ENCODE measurements at places on chromosomes 5 and 9.

DNA sequence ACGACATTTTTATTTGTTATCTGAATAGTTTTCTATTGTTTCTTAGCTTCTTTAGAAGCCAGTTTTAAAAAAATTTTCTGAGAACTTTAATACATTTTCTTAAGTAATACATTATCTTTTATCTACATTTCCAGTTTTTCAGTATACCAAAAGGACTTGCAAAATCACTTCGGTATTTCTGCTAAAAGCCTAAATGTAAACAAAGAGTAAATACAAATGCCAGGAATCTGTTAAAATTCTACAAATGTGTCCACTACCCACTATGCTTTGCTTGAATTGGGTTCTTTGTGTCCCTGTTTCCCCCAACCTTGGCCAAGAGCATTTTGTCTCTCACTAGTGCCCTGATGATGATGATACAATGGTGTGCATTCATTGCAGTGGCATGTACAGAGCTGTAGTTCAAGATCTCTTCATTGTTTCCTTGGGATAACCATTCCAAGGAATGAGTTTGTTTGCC is 611.2 kb downstream of the NR2F1-AS1 start:
- DNase-seq, result no peak
- H3K36me3 ChIP-seq, result no peaks in the 10 kb centered on the region
- no peaks in the 10 kb centered on the region for H3K4me1 ChIP-seq

- no peaks in the 10 kb centered on the region for H3K4me1 ChIP-seq
- H3K27me3 ChIP-seq, result no peaks in the 10 kb centered on the region
- H3K27ac ChIP-seq, result no peak overlapping the region
- H3K4me3 ChIP-seq, result no peak overlapping the region
These were observed 20.2 kb downstream of the EEIG1 start for GRCh38 chr9:127960410-127961154.

- no peaks in the 10 kb centered on the region for H3K4me1 ChIP-seq
- H3K27ac ChIP-seq, result no peak overlapping the region
These were observed 933.8 kb upstream of the DMAC1 start for GRCh38 chr9:8733131-8733954.

DNA sequence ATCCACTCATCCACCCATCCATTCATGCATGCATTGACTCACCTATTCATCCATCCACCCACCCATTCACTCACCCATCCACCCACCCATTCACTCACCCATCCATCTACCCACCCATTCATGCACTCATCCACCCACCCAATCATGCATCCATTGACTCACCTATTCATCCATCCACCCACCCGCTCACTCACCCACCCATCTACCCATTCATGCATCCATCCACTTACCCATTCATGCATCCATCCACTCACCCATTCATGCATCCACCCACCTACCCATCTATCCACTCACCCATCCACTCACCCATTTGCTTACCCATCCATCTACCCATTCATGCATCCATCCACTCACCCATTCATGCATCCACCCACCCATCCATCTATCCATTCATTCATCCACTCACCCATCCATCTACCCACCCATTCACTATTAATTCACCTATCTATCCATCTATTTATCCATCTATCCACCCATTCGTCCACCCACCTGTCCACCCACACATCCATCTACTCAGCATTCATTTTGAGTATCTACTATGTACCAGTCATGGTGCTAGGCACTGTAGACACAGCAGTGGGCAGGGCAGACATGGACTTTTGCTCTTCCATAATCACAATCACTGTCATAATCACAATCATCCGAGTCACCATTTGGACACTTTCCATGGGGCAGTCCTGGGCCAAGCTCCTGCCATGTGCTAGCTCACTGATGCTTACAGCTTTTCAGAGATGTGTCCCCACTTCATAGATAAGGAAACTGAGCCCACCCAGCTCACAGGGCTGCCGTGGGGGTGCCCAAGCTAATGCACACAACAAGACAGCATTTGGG is 34.4 kb downstream of the HMCN2 start:
- no peak for DNase-seq
- H3K4me3 ChIP-seq, result no peak overlapping the region
- H3K4me1 ChIP-seq, result no peaks in the 10 kb centered on the region

- no peaks in the 10 kb centered on the region for H3K27me3 ChIP-seq
- DNase-seq, result no peak
- no peak overlapping the region for H3K27ac ChIP-seq
- H3K4me1 ChIP-seq, result no peaks in the 10 kb centered on the region
These were observed 289.3 kb upstream of the WWC1 start for GRCh38 chr5:168002116-168002515.

DNA sequence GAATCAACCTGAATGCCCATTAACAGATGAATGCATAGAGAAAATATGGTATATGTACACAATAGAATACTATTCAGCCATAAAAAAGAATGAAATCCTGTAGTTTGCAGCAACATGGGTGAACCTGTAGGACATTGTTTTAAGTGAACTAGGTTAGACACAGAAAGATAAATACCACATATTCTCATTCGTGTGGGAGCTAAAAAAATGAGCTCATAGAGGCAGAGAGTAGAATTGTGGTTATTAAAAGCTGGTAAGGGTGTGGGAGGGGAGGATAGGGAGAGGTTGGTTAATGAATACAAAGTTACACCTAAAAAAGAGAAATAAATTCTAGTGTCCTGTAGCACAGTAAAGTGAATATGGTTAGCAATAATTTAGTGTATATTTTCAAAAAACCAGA is 23.5 kb downstream of the PTTG1 start:
- DNase-seq, result no peak
- no peak overlapping the region for H3K27ac ChIP-seq
- H3K4me1 ChIP-seq, result peaks cover 26% of the 10 kb centered on the region
- no peaks in the 10 kb centered on the region for H3K27me3 ChIP-seq
- no peaks in the 10 kb centered on the region for H3K36me3 ChIP-seq

DNA sequence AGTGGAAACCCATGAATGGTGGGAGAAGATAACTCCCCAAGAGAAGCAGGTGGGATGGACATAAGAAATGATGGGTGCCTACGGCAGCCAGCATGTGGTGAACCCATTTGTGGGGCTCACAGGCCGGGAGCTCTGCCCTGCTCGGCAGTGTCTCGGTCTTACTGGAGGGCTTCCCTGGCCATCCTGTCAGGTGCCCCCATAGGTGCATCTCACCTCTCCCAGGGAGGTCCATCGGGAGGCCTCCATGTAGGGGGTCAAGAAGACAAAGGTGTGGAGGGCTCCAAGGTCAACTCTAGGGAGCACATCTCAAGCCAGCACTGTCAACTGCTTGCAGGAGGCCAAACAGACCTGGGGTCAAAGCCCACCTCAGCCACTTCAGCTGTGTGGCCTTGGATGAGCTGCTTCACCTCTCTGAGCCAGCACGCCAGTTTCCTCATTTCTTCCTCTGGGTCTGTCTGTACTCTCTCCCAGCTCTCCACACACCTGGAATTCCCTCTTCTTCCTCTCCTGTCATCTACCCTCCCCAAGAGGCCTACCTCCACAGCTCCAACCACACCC is 10.5 kb upstream of the ADGRD2 start:
- no peak overlapping the region for H3K27ac ChIP-seq
- no peaks in the 10 kb centered on the region for H3K27me3 ChIP-seq
- no peak overlapping the region for H3K4me3 ChIP-seq
- no peaks in the 10 kb centered on the region for H3K36me3 ChIP-seq
- H3K4me1 ChIP-seq, result no peaks in the 10 kb centered on the region

GRCh38 chr5:96372726-96373380 is 60.2 kb downstream of the PCSK1 start:
- H3K27me3 ChIP-seq, result peaks cover 28% of the 10 kb centered on the region
- H3K27ac ChIP-seq, result no peak overlapping the region
- no peak for DNase-seq
- no peaks in the 10 kb centered on the region for H3K36me3 ChIP-seq
- no peaks in the 10 kb centered on the region for H3K4me1 ChIP-seq

DNA sequence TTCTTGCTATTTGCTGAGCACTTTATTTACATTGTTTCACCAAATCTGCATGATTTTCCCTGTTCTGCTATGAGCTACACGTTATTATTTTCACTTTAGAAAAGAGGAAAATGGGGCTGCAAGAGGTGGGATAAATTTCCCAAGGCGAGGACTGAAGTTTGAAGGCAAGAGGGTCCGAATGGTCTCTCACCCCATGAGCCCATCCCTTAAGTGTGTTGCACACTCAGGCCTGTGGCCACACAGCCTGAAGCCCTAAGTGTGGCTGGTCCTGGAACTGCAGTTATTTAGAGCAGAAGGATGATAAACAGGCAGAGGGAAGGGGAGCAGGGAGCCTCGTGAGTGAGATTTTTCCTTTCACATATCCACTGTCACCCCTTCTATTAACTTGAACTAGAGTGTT is 7.8 kb downstream of the PDE8B start:
- peaks cover 3% of the 10 kb centered on the region for H3K27me3 ChIP-seq
- no peaks in the 10 kb centered on the region for H3K36me3 ChIP-seq
- no peak overlapping the region for H3K27ac ChIP-seq
- H3K4me3 ChIP-seq, result no peak overlapping the region
- H3K4me1 ChIP-seq, result no peaks in the 10 kb centered on the region
- DNase-seq, result no peak

DNA sequence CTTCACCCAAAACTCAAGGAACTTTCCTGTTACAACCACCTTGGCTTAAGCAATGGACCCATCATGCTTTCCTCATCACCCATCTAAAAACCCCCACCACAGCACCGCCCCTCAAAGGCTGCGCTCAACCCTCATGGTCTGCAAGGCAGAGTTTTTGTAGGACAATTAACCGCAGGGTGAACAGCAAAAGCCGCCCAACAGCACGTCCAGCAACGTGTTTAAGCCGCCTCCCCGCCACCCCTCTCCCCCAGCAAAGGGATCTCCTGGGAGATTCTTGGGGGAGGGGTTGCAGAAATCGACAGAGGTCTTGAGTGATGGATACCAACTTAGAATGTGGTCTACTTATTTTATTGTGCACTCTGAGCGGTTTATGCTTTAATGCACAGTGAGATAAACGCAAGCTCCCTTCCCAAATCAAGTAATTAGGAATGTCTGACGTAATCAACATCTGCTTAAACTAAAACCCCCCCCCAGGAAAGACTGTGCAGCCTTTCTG is 1.9 kb downstream of the ROR2 start:
- H3K27ac ChIP-seq, result no peak overlapping the region
- H3K36me3 ChIP-seq, result no peaks in the 10 kb centered on the region
- no peak overlapping the region for H3K4me3 ChIP-seq
- no peaks in the 10 kb centered on the region for H3K27me3 ChIP-seq
- DNase-seq, result no peak

- no peak overlapping the region for H3K27ac ChIP-seq
- DNase-seq, result no peak
- no peaks in the 10 kb centered on the region for H3K27me3 ChIP-seq
These were observed 49.9 kb downstream of the ZFAND5 start for GRCh38 chr9:72315089-72315509.

DNA sequence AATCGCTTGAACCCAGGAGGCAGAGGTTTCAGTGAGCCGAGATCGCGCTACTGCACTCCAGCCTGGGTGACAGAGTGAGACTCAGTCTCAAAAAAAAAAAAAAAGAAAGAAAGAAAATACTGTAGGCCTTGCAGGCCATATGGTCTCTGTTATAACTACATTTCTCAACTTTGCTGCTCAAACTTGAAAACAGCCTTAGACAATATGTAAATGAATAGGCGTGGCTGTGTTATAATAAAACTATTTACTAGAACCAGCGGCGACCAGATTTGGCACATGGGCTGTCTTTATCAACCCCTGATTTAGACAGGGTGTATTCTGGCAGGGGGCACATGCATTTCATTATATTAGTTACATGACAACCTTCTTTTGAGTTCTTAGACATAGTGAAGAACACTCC is 130.0 kb downstream of the C9orf152 start:
- H3K4me3 ChIP-seq, result no peak overlapping the region
- no peaks in the 10 kb centered on the region for H3K27me3 ChIP-seq
- no peak overlapping the region for H3K27ac ChIP-seq
- DNase-seq, result no peak
- H3K4me1 ChIP-seq, result no peaks in the 10 kb centered on the region

DNA sequence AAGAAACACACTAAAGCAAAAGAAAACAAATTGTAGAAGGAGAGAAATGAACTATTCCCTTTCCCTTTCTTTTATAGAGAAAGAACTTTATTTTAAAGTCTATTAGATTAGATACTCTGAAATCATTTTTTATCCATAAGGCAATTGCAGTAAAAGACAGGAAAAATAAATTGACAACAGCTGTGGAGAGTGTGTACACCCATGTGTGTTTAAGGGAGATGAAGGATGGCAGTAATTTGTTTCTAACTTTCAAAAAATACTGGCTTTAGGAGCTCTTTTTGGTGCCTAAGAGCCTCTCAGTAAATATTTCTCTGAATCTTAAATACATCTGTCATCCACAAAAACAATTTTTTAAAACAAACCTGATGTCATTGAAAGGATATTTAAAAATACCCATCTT is 18.3 kb upstream of the ARL14EPL start:
- DNase-seq, result no peak
- H3K27me3 ChIP-seq, result peaks cover 3% of the 10 kb centered on the region
- no peak overlapping the region for H3K27ac ChIP-seq
- no peaks in the 10 kb centered on the region for H3K4me1 ChIP-seq
- H3K4me3 ChIP-seq, result no peak overlapping the region

GRCh38 chr5:76675364-76675763 is 40.6 kb upstream of the F2R start:
- H3K36me3 ChIP-seq, result no peaks in the 10 kb centered on the region
- no peaks in the 10 kb centered on the region for H3K4me1 ChIP-seq
- no peak for DNase-seq
- no peak overlapping the region for H3K27ac ChIP-seq
- H3K4me3 ChIP-seq, result no peak overlapping the region

GRCh38 chr9:130634801-130635200 is 29.6 kb upstream of the PRDM12 start:
- H3K27me3 ChIP-seq, result no peaks in the 10 kb centered on the region
- H3K36me3 ChIP-seq, result peaks cover 78% of the 10 kb centered on the region
- H3K27ac ChIP-seq, result no peak overlapping the region
- DNase-seq, result no peak
- H3K4me3 ChIP-seq, result no peak overlapping the region
- no peaks in the 10 kb centered on the region for H3K4me1 ChIP-seq

DNA sequence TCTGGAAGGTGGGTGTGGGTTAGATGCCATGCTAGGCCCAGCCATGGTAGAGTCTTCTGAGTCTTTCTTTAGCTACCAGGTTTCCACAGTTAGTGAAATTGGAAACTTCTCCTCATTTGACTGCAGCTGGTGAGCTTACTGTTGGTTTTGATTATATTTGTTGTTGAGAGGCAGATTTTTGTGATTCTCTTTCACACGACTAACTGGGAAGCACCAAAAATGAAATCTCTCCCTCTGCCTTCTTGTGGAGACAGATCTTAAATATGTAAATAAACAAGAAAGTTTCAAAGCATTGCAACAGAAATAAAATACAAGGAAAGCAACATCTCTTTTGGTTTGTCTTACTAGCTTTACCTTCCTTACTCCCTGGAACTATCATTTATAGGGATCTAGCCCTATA is 122.2 kb downstream of the CEMIP2 start:
- peaks cover 29% of the 10 kb centered on the region for H3K4me1 ChIP-seq
- H3K4me3 ChIP-seq, result no peak overlapping the region
- no peak overlapping the region for H3K27ac ChIP-seq
- no peak for DNase-seq
- H3K27me3 ChIP-seq, result no peaks in the 10 kb centered on the region
